Stimulated activated CD4-positive, alpha-beta T cell treated with anti-CD3 and anti-CD28 coated beads, Interleukin-2, amount 100 ng/mL, for 48 hours (primary cell): ENCODE measurements at places on chromosomes 1 and 21.

DNA sequence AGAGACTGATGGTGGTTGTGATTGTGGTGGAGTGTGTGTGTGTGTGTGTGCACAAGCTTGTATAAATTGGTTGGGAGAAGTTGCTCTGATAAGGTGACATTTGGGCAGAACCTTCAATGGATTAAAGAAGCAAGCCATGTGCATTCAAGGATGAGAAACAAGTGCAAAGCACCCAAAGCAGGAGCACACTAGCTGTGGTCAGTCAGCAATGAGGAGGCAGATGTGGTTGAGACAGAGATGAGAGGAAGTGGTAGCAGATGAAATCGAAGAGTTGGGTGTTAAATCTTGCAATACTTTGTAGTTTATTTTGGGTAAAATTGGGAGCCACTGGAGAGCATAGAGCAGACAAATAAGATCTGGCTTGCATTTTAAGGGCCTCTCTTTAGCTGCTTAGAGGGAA, 4.4 kb upstream of the PGBD5 start:
- DNase-seq: no peak

DNA sequence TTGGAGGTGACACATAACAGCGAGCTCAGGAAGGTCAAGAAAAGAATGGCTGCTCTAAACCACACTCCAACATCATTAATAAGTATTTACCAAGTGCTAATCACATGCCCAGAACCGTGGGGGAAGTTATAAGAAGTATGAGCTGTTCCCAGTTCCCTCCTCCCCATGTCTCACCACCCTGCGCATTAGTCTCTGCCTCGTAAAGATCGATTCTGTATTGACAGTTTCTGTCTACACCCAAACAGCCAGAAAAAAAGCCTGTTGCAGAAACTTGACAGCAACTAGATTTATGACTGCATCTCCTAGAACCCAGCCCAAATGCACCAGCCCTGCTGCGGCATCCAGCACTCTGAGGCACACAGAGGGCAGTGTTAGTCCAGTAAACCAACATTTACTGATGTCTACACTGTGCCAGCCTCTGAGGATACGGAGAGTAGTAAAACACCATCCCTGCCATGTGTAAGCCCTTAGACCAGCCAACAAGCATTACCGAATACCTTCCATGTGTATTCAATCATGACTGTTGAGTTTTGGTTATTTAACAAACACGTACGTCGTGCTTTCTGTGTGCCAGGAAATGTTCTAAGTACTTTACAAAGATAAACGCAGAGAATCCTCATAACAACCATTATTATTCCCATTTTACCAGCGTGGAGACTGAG, 63.6 kb upstream of the ZBTB40 start:
- DNase-seq: no peak

- DNase-seq: no peak
Observed at GRCh38 chr1:207284209-207284897, 37.1 kb upstream of the CD55 start.

GRCh38 chr1:31154000-31154631, 85.6 kb downstream of the NKAIN1 start:
- DNase-seq: no peak

- no peak for DNase-seq
Observed at GRCh38 chr21:10521091-10521598, at the start of gene TPTE. Gene TPTE, plus strand, starts transcription at chr21:10521583. Its CDS starts 17,141 bp downstream, at chr21:10538724.

DNA sequence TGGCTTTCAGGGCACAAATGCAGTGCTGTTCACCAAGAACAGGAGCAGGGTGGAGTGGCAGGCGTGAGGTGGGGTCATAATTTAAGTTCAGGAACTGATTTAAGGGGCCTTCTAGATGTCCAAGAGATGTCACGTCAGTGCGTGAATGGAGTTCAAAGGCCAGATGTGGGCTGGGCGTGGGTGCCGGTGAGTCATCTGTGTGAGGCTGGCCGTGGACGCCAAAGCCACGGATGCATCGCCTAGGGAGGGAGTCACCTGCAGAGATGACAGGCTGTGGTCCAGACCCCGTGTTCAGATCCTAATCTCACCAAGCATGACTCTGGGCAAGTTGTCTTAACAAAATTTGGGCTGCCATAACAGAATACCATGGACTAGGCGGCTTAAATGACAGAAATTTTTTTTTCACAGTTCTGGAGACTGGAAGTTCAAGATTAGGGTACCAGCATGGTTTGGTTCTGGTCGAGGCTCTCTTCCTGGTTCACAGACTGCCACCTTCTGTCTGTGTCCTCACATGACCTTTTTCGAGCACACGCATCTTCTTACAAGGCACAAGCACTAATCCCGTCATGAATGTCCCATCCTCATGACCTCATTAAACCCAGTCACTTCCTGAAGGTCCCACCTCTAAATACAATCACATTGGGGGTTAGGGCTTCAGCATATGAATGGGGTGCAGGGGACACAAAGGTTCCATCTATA, 109.6 kb downstream of the PRDM2 start:
- no peak for DNase-seq

- DNase-seq: no peak
Observed at GRCh38 chr1:231666220-231666936, 39.8 kb downstream of the DISC1 start.

DNA sequence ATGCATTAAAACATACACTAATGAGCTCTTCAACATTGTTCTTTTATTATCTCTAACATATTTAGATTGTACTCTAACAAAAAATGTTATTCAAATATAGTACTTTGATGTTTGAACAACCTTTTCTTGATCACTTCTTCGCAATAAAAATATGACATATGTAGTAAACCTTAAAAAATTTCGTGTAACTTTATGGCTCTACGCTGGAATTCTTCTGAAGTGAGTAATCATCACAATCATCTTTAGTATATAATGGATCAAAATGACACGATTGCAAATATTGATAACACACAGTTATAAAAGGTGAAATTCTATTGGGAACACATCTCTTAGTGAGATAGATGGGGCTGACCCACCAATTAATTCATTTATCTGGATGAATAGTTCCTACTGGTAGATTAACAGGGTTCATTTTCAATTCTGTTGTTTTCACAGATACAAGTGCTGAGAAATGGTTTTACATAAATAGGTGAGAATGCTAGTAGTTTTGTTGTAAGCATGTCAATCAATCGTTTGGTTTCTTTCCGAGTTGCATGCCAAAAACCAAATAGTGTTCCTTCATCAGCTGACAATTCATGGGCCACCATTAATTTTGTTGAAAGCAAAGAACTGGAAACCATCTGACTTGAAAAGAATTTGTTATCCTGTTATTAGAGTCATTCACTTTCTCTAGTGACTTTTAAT, 1.5 kb upstream of the ZMPSTE24 start:
- DNase-seq: no peak

DNA sequence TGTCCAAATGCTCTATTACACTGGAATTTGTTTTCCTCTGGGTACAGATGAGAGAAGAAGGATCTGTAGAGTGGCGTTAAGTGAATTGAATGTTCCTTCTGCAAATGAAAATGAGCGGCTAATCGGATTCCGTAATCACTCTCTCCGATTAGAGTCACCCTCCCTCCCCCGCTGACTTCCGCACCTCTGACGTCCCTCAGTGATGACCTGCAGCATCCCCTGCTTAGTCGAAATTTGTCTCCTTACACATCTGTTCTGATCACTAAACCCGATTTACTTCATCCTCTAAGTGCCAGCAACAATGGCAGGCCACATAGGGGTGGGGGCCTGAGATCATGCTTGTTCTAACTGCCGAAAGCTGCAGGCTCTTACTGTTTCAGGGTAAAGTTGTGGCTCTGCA, 378.7 kb downstream of the SEC16B start:
- no peak for DNase-seq

- DNase-seq: peak; percentile 59
Observed at GRCh38 chr1:164786980-164787833, 228.2 kb downstream of the PBX1 start.

GRCh38 chr1:55255901-55256300, 40.7 kb upstream of the USP24 start:
- no peak for DNase-seq

DNA sequence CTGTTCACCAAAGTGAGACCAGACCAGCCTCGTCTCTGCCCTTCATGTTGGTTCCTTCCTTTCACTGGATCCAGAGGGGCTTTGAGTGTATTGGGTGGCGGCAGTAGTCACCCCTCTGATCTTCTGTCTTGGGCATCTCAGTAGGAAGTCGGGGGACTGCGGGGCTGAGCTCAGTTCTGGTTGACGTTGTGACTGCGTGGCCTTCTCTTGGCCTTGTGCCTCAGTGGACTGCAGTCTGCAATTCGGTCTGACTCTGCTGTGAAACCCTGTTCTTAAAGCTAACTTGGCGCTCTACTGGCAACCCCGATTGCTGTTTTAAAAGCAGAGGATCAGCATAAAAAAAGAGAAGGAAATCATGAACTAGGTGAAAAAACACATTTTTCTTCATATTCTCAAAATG, 56.7 kb downstream of the SLC37A1 start:
- no peak for DNase-seq

DNA sequence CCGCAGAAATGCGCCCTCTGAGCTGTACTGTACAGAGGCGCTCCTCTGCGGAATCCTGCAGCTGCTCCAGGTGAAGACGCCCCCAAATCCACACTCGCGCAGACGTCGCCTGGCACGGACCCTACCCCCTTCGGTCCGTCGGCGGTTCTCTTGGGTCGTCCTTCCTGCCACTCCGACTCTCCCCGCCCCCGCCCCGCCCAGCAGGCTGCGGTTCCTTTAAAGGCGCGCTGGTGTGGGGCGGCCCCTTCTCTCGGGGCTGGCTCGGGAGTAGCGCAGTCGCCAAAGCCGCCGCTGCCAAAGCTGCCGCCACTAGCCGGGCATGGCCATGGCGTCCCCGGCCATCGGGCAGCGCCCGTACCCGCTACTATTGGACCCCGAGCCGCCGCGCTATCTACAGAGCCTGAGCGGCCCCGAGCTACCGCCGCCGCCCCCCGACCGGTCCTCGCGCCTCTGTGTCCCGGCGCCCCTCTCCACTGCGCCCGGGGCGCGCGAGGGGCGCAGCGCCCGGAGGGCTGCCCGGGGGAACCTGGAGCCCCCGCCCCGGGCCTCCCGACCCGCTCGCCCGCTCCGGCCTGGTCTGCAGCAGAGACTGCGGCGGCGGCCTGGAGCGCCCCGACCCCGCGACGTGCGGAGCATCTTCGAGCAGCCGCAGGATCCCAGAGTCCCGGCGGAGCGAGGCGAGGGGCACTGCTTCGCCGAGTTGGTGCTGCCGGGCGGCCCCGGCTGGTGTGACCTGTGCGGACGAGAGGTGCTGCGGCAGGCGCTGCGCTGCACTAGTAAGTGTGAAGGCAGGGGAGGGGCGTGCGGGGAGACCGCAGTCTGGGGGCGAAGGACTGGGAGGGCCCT, at the start of gene RASSF5:
Gene RASSF5 (plus strand): TSS at position 248 of the 846 bp plus-strand sequence. CDS start 72 bp downstream, at position 320.
- peak; percentile 80 for DNase-seq

GRCh38 chr1:33142483-33143064, 39.3 kb downstream of the TRIM62 start:
- no peak for DNase-seq

- DNase-seq: no peak
Observed at GRCh38 chr1:115705085-115705951, 63.2 kb downstream of the CASQ2 start.

- DNase-seq: no peak
Observed at GRCh38 chr1:20964540-20965484, 177.7 kb upstream of the HP1BP3 start.

- no peak for DNase-seq
Observed at GRCh38 chr21:14762327-14762726, 216.2 kb upstream of the SAMSN1 start.

DNA sequence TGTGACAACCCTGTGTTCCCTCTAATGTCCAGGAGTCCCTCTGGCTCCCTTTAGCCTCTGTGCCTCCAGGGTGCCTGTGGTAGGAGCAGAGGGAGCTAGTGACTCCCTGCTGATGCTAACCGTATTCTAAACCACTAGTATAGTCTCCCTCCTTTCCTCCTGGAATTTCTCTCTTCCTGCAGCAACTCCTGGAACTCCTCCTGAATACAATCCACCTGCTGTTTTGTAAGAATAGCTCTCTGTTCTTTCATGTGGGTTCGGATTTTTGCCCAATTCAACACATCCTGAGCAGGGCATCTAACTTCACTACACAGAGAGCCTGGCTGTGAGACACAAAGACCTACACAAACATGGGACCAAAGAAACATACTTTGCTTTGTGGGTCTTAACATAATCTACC, 107.9 kb downstream of the RUNX1 start:
- DNase-seq: no peak

- DNase-seq: no peak
Observed at GRCh38 chr1:7676274-7676945, 94.7 kb upstream of the VAMP3 start.

GRCh38 chr21:43648171-43648570, 11.1 kb downstream of the HSF2BP start:
- DNase-seq: no peak

- DNase-seq: no peak
Observed at GRCh38 chr1:2777424-2778219, 23.9 kb downstream of the TTC34 start.

- DNase-seq: no peak
Observed at GRCh38 chr1:116690849-116691406, 23.4 kb upstream of the IGSF3 start.

DNA sequence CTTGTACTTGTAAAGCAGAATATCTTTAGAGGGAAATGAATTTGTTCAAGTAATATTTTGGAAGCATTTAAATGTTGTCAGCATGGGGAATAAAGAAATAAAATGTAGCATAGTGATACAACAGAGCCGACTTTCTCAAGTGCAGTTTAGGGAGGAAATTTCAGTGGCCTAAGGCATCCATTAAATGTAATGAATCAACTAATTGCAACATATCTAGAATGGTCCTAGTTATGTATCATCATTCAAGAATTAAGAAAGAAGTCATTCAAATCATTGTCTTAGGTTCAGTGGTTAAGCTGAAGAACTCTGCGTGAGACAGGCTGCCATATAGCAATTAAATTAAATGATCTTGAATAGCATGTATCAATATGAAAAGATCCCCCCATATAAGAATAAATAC, 360.7 kb downstream of the TBX15 start:
- no peak for DNase-seq

DNA sequence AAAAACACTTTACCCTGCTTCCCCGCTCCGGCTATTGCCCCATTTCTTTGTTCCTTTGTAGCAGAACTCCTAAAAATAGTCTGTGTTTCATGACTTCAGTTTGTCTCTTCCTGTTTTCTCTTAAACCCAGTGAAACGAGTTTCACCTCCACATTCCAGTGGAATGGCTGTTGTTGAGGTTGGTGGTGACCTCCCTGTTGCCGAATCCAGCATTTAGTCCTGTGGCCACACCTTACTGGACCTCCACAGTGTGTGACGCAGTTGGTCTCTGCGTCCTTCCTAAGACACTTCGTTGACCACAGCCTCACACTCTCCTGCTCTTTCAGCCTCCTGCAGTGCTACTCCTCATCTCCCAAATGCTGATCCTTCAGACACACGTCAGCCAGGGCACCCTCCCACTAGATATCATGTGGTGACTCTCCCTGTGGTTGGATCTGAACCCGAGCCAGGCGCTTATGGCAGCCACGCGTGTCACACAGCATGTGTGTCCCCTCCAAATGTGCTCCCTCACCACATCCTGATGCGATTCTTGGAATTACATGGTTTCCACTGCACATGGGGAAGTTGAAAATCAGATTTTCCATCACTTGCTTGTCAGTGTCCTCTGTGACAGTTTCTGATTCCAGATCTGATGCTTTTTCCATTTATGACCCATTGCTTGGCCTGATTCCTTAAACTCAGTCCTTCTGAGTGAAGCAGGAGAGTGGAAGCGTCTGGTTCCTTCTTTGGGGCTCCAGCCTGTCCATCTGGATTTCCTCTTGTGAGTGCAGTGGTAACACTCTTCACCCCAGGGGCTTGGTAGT, 99.1 kb upstream of the ARTN start:
- no peak for DNase-seq
